ENCODE measurements at places on chromosomes 11 and 22.

DNA sequence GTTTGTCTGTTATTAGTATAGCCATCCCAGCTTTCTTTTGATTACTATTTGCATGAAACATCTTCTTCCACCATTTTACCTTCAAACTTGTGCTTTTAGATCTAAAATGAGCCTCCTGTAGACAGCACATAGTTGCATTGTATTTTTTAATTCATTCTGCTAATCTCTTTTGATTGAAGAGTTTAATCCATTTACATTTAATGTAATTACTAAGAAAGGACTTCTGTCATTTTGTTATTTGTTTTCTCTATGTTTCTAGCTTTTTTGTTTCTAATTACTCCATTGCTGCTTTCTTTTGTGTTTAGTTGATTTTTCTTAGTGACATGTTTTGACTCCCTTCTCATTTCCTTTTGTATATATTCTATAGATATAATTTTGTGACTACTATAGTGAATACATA is 43.7 kb upstream of the ZBTB44 start:
- DNase-seq = no peak

DNA sequence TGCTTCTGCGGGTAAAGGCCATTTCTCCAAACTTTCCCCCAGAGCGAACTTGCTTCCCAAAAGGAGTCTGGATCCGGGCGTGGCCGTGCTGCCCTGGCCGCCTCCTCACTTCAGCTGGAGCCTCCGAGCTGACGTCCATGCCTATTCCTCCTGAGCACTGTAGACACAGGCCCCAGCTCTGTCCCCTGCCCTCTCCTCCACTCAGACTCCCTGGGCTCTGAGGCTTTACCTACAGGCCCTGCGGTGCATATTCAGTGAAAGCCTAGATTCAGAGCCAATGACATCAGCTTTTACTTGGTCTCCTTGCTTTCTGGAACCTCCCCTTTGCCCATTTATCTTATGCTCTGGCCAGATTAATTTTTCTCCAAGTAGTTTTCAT is 9.7 kb downstream of the LRP5 start:
- DNase-seq = no peak

- DNase-seq = no peak
Observed at GRCh38 chr11:8034604-8035190, 46.3 kb upstream of the TUB start.

- DNase-seq = no peak
Observed at GRCh38 chr11:111093061-111093460, 152.5 kb upstream of the POU2AF2 start.

DNA sequence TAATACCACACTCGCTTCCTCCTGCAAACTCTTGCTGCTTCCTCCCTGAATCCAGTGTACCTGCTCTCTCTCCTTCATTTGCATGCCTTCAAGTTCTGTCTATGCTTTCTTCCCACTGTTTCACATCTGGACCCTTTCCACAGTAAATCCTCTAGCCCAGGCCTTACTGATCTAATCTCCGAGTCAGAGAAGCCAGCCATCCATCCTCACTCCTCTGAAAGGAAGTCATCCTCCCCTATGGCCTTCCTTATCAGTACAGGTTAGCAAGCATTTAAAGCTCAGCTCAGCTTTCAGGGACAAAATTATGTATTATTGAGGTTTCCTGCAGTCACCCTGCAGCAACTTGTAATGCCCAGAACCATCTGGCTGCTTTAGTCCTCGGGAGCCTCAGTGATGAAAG is 116.1 kb downstream of the GALNT18 start:
- DNase-seq = no peak

DNA sequence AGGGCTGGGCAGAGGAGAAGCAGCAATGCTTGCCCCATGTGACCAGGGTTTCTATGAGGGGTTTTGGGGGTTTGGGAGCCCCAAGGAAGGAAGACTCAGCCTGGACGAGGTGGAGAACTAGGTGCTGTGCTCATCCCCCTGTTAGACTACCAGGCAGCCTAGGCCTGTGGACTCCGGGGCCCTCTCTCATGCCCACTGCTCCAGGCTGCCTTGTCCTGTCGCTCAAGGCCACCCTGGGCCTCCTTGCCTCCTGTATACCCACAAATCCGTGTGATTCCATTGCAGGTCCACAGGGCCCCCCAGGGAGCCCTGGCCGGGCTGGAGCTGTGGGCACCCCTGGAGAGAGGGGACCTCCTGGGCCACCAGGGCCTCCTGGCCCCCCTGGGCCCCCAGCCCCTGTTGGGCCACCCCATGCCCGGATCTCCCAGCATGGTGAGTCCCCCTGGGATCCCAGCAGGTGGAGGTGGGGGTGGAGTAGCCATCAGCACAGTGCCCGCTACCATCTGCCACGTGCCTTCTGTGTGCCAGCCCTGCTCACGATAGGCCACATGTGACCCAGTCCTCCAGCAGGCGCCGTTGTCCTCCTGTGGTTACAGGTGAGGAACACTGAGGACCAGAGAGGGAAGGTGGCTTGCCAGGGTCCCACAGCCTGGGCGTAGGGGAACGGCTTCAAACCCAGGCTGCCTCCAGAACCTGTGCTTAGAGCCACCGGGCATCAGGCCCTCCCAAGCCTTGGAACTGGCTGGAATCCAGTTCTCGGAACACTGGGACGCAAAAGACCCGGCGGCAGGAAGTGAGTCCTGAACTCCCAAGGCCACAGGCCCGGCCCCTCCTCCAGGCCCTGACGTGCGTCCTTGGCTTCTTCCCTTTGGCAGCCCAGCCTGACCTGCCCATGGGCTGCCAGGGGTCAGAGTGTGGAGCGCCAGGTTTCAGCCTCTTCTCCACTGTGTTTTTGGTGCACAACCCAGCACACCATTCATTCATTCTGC is 26.6 kb downstream of the EMID1 start:
- DNase-seq = no peak

- no peak for DNase-seq
Observed at GRCh38 chr11:64720167-64720566, 2.8 kb downstream of the NRXN2 start.

GRCh38 chr11:131898949-131899348 is 528.5 kb downstream of the NTM start:
- DNase-seq = no peak

DNA sequence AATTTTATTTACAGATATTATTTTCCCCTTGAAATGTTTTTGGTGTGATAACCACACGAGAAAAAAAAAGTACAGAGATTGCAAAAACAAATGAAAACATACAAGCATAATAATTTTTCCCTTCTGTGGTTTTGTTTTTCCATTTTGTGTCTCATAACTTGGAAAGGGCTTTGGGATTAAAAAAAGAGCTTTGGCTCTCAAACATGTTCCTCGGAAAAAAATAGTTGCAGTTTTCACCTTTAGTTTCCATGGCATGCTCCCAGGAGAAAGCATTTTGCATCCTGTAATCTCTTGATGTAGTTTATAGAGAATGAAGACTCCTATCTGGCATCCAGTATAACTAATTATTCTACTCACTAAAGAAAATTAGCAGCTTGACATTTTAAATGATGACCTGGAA is 362.1 kb upstream of the PDGFD start:
- peak; percentile 7 for DNase-seq

DNA sequence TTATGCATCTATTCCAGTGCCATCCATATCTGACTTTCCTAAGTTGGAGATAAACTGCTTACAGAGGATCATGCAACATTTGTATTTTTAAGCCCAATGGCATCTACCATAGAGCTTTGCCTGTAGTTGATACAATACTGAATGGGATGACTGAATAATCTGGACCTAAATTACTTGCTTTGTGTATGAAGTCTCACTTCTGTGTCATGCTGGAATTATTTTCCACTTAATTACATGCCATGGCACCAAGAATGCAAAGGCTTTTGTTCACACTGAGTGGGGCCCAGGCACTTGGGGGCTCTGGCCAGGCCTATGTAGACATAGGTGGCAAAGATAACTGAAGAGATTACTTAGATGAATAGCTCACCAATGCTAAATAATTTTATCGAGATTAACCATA is 51.6 kb downstream of the OPCML start:
- no peak for DNase-seq

GRCh38 chr11:67463680-67464410 is 5.2 kb downstream of the TMEM134 start:
- peak; percentile 62 for DNase-seq

DNA sequence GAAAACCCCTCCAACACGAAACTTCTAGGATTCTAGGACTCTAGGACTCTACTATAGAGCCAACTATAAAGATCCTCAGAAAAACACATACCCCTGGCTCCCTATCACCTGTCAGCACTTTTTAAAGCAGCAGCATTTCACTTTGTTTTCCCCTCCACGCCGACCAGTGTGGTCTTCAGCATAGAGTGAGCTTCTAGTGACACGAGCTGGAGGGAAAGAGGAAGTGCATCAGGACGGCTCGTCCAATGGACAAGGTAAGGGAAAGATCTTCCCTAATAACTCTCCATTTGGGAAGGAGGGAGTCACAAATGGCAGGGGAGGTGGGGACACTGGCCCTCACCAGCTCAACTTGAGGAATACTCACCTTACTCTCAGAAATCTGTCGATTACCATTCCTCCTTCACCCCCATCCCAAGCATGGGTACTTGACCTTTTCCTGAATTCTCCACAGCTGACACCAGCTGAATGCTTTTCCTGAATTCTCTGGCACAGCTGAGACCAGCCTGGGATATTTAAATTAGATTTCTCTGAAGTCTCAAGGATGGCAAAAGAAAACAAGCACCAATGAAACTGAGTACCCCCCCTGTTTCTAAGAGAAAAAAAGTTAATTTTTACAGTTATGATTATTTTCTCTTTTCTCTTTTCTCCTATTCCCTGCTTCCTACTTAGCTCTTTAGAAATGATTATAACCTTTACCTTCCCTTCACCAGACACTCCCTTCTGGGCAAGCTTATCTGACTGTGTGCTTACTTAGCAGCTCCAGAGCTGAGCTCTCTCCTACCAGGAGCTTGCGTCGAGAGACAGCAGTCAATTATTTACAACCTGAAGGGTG is 33.3 kb upstream of the NNMT start:
- DNase-seq = peak; percentile 52

DNA sequence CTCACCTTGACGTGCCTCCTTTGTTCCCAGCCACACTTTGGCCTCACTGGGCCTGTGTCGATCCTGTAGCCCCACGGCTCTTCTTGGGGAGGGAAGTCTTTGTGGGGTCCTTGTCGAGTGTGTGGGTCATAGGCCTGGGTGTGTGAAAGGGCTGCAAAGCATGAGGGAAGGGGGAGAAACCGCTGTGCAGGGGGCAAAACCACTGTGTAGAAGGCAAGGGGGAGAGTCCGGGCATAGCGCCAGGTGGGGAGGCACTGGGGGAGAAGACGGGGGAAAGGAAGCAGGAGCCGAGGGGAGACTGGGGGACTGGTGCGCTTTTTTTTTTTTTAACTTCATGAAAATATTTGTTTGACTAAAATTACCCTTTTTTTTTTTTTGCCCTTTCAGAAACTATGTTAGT is 65.1 kb upstream of the RASD2 start:
- no peak for DNase-seq

- DNase-seq = peak; percentile 95
Observed at GRCh38 chr11:103773059-103773458, 263.4 kb upstream of the DDI1 start.

- no peak for DNase-seq
Observed at GRCh38 chr11:92330114-92330513, 105.5 kb downstream of the FAT3 start.

GRCh38 chr11:17927681-17928343 is 85.0 kb downstream of the SERGEF start:
- peak; percentile 98 for DNase-seq

DNA sequence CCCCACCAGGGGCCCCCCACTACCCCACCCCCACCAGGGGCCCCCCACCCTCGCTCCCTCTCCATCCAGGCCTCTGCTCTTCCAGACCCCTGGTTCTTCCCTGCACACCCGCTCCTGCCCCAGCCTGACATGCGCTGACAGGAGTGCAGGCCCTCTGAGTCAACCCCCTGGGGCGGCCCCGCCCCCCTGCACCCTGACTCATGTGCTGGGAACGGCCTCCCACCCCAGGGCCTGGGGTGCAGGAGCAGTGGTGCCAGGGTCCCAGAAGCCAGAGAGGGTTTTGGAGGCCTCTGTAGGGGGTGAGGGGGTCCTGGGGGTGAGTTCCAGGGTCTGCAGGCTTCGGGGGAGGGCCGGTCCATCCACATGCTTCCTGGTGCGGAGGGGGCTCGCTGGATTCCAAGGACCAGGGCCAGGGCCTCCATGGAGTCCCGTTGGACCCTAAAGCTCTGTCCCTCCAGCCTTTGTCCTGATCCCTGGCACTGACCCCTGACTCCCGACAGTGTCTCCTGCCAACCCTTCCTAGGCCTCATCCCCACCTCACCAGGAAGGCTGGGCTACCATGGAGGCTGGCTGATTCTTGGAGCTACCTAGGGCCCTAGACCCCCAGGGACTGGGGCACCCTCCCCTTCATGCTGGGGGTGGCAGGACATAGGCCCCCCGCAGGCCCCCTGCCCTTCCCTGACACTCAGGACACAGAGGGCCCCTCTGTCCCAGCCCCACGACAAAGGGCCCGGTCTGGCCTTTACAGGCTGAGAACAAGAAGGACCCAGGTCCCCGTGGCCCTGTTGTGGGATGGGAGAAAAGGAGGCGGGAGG is 583 bp upstream of the PKP3 start:
- peak; percentile 60 for DNase-seq

DNA sequence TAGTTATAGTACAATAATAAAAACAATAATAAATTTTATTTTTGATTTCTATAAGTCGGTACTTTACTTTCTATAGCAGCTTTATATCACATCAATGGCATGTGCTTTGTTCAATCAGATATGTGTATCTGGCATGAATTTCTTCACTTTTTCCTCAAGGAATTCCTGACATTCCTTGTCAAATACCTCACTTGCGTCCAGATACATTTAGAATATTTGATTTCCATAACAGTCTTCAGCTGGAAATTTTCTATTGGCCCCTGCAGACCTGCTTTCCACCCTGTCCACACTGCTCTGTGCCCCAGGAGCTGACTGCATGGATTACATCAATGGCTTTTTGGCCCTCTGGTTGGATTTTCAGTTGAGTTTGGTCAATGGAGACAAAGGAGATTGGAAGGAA is 93.2 kb downstream of the FAR1 start:
- no peak for DNase-seq

DNA sequence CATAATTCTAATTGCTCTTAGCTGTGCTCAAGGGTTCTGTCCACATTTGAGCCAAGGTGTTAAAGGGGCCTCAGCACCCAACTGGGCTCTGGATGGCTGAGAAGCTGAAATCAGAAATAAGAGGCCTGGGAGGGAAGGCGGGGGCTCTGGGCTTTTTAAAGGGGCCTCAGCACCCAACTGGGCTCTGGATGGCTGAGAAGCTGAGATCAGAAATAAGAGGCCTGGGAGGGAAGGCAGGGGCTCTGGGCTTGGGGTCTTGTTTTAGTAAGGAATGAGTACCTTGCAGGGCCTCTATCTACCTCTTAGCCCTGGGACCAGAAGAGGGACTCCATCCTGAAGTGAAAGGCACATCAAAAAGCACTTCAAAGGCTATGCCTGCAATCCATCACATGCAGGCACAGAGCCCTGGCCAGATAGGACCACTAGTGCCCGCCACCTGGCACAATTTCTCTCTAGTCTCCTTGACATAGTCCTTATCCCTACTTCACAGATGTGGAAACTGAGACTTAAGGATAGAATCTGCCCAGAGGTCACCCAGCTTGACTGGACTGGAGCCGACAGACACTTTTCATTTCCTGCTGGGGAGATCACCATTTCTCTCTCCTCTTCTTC is 35.6 kb downstream of the DKK3 start:
- no peak for DNase-seq

GRCh38 chr11:126971305-126971704 is 29.3 kb downstream of the KIRREL3 start:
- DNase-seq = no peak
